ENCODE measurements at places on chromosomes 12 and 14.

GRCh38 chr12:107967170-107967569 is 161.9 kb upstream of the WSCD2 start:
- no peak for DNase-seq

DNA sequence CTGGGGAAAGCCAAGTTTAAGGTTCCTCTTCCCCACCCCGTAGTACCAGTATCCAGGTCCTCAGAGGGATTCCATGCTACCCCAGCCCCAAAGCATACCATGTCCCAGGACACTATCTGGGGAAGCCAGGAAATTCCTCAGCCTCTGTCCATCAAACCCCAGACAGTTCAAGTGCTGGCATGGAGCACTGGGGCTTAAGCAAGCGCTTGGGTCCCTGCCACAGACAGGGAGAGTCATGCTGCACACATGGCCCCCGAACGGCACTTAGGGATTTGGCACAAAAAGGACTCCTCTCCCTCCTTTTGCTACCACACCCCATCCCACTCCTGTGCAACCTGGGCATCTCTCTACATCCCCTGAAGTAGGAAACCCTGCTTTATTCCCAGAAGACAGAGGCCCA is 21.8 kb downstream of the ADCY6 start:
- no peak for DNase-seq

DNA sequence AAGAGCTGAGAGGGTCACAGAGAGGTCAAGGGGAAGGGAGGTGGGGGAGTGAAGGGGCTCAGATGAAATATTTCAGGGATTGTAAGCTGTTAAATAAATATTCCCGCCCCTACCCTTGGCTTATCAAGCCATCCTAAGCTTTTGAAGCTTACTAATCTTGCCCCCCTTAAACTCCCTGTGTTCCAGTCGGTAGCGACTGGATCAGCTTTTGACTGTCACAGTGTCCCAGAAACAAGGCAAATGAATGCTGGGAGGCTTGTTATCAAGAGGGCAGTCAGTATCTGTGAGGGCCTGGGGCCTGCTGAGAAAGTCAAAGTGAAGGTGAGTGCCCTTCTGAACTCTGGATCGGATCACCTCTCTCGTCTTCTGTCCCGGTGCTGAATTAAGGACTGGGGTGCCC is 128.1 kb downstream of the DACT1 start:
- DNase-seq: no peak

DNA sequence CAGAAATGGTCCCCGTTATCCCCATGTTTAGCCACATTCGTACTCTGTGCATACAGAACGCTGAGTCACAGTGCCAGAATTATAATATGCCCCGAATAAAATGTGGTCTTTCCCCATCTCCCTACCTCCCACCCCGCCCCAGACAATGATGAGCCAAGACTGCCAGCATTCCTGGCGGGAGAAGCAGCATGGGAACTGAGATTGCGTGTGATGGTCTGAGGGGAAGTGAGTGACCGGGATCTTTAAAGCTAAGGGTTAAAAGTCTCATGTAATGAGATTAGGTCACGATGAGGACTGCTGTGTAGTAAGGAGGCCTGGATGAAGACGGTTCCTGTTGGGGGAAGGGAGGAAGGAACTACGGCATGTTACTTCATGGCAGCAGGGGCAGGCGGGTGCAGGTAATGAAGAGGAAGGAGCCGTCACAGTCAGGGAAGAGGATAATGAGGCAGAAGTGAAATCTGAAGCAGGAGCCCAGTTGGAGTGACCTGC is 243.3 kb upstream of the FKBP4 start:
- no peak for DNase-seq

DNA sequence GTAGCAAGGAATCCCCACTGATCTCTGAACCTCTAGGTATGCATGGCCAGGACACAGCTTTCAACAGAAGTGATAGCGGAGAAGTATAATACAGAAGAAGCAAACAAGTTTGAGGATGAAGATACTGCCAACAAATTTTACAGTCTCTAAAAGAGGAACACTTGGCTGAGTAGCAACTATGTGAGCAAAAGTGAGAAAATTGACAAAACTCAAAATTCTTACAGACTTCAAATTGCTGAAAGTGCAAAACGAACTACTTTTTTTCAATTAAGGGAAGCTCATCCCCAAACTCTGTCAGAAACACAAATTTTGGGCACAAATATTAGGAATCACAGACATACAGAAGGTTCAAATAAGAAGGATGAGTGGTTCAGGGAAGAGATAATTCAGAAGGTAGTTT is 1324.6 kb downstream of the LRFN5 start:
- no peak for DNase-seq

- no peak for DNase-seq
These were observed 592.4 kb upstream of the SEL1L start for GRCh38 chr14:82126006-82126405.

Data from NCI-H446 treated with DMSO at 0.1 percent for 48 hours (cell line).